ENCODE measurements at places on chromosomes 12 and 14.

DNA sequence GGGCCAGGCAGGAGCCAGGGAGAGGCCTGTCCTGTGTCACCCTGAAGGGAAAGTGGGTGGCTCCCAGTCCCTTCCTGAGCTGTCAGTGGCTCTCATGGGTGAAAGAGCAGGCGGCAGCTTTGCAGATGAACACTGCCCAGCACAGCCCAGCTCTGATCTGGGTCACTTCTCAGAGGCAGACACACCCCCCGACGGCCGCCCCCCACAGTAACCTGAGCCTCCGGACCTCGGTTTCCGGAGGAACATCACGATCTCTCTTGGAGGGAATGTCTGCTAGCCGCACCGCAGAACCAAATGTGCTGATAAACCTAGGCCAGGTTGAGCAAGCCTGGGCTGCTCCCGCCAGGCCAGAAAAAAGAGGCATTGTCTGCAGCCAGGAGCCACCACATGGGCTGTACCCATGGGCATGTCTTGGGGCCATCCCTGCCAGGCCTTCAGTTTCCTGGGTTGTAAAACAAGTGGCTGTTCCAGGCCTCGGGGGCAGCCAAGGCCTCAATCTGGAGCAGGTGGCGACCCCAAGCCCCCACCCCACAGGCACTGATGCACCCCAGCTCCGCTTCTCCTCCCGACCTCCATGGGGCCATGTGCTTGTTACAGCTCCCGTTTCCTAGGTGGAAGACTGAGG, 57.6 kb downstream of the NCOR2 start:
- no peak for DNase-seq

DNA sequence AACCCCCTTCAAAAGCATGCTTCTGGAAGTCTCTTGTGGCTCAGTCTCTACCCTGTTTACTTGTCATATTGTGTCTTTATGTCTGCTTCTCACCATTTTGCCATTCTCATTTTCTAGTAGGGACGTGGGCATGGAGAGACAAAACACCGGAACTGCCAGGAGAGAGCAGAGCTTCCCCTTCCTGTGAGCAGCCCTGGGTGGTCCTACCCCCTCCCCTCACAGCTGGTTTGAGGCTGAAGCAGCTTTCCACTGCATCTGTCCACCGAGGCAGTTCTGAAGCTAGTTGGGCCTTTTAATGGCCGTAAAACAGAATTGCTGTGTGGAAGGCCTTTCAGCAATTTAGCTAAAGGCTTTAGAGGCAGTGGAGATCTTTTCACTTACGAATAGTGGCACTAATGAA, 77.0 kb downstream of the PELI2 start:
- DNase-seq: no peak

- peak; percentile 33 for DNase-seq
Observed at GRCh38 chr12:3041558-3042164, 35.5 kb upstream of the TSPAN9 start.

- no peak for DNase-seq
Observed at GRCh38 chr12:114334395-114334794, 71.5 kb downstream of the TBX5 start.

- DNase-seq: no peak
Observed at GRCh38 chr14:44370727-44371126, 136.4 kb downstream of the FSCB start.

Measured in CD4-positive, alpha-beta T cell treated with Interleukin-15 for 4 hours (primary cell).